ENCODE measurements at places on chromosomes 16 and 17.

DNA sequence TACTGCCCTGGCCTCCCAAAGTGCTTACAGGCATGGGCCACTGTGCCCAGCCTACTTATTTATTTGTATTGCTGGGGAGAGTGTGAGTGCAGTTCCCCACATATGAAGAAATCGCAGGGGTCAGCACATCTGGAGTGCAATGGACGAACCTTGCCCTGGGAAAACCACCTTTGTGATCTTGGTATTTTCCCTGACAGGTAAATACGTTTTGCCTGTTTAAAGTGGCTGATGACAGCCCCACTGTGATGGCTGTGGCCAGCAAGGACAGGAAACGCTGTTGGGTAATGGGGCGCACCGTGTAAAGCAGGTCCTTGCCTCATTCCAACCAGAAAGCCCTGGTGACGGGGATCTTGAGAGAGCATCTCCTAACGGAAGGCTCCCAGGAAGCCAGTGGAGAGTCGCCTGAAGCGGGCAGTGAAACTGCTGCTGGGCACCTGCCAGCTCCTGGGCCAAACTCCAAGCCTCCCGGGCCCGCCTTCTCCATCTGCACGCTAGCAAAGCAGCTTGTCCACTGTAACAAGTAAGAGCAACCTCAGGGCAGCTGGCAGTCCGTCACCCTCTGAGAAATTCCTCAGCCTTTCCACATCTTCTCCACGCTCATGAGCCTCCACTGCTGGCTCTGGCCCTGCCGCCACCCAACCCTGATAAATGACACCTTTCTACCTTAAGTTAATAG lies 17.5 kb downstream of the EMC8 start:
- no peak for DNase-seq

- no peak for DNase-seq
Measured at GRCh38 chr16:54460263-54460860, 173.8 kb upstream of the IRX3 start.

DNA sequence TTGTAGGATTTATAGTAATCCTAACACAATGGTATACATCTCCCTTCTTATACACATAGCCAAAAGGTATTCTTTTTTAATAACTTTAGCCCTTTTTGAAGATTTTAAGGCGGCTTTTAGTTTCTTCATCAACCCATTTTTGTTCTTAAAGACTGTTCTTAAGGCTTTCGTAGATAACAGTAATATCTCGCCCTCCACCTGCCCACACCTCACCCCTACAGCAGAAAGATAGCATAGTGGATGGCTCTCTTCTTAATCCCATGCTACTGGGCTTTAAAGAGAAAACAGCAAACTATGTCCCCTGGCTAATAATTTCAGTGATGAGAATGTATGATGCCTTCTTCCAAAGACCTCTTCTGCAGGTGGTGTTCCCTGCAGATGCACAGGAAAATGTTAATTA lies 8.6 kb downstream of the IGSF6 start:
- DNase-seq: no peak

- DNase-seq: no peak
Measured at GRCh38 chr17:44241106-44241624, 21.7 kb upstream of the UBTF start.

DNA sequence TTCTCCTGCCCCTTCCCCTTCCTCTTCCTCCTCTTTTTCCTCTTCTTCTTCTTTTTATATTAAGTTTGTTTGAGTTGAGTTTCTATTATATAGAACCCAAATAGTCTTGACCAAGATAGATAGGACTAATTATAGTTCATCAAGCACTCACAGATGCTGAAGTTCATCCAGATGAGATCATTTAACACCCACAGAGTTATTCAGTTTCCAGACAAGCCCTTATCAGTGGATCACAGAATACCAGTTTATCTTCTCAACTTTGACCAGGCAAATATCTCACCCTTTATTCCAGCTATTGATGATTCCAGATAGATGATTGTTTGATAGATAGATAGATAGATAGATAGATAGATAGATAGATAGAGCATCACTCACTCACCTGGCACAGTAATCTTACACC lies 87.5 kb downstream of the AXIN2 start:
- DNase-seq: no peak

DNA sequence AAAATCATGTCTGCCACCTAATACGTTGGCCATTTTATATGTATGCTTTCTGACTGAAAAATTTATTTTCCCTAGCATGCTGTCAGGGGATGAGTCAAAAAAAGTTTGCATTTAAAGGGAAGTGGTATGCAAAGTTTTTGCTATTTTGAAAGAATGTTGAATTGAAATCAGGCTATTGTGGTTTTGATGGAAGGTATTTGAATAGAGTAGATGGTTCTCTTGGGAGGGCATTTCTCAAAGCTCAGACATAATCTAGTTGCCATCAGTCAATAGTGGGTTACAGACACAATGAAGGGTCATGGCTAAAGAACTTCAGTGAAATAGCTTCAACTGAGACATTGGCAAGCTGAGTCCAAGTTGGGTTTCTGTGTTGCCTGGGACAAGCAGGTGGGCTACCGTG lies 102.4 kb downstream of the MAP2K6 start:
- no peak for DNase-seq

DNA sequence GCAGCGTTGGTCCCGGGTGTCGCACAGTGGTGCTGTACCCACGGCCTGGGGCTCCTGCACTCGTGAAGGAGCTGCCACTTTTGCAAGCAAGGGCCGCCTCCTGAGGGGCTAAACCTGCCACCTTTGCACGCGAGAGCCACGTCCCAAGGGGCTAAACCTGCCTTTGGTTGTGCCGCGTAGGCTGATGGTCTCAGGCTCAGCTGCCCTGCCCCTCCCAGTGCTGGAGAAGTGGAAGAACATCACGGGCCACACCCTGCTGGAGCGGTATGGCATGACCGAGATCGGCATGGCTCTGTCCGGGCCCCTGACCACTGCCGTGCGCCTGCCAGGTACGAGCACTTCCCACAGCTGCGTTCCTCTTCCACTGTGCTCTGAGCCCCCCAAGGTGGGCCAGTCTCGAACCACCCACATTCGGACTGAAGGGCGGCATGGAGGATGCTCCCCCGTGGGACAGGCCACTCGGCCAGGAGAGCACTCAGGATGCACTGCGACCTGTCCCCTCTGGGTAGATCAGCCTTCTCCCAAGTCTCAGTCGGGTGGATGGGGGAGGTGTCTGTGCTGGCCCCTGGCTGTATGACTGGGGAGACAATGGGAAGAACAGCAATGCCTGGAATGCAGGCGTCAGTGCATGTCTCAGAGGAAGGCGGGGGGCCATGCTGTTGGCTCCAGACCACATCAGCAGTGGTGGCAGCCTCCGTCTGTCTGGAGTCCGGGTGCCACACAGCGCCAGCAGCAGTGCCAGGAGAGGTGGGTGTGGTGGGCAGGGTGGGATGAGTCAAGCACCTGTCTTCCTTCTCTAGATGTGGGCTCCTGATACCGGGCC lies 20.7 kb downstream of the ACSF3 start:
- DNase-seq: no peak
